Pancreas (tissue), 10 donors: ENCODE measurements at places on chromosomes 3 and 15. TPM values are rescaled to one million over a fixed set of nuclear protein-coding genes. Genes with fewer than 3 reads are reported as not detected.

Gene SLC22A14
- 0.12 TPM for total RNA-seq

- no peak overlapping the region for H3K4me3 ChIP-seq
- DNase-seq: no peak
- no peaks in the 10 kb centered on the region for H3K4me1 ChIP-seq
Measured at GRCh38 chr3:114498539-114499370, 204.9 kb downstream of the TIGIT start.

Gene FBXW12
- 7.1 TPM for total RNA-seq

- no peak overlapping the region for H3K4me3 ChIP-seq
- no peaks in the 10 kb centered on the region for H3K4me1 ChIP-seq
- no peaks in the 10 kb centered on the region for H3K27me3 ChIP-seq
- H3K36me3 ChIP-seq: peaks cover 32% of the 10 kb centered on the region
- no peak overlapping the region for H3K27ac ChIP-seq
Measured at GRCh38 chr15:40771242-40771641, 1.5 kb downstream of the C15orf62 start.

Gene RPLP1
- 735 TPM for total RNA-seq

Gene CHRNA7
- 0.76 TPM for total RNA-seq

DNA sequence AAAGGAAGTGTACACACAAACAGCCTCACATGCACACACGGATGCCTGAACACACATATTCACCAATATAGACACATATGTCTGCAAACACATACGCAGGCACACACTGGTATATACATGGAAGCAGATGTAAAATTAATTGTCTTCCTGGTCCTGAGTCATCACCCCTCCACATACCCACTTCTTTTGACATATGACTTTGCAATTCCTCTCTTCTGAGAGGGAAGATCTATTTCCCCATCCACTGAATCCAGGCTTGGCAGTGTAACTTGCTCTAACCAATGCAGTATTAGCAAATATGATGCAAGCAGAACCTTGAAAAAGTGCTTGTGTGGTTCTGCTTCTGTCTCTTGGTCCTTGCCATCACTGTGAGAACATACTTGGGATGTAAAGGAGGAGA is 76.8 kb upstream of the HRH1 start:
- H3K4me3 ChIP-seq: no peak overlapping the region
- DNase-seq: no peak
- no peaks in the 10 kb centered on the region for H3K36me3 ChIP-seq

Gene RAB6B
- total RNA-seq: 3.9 TPM

DNA sequence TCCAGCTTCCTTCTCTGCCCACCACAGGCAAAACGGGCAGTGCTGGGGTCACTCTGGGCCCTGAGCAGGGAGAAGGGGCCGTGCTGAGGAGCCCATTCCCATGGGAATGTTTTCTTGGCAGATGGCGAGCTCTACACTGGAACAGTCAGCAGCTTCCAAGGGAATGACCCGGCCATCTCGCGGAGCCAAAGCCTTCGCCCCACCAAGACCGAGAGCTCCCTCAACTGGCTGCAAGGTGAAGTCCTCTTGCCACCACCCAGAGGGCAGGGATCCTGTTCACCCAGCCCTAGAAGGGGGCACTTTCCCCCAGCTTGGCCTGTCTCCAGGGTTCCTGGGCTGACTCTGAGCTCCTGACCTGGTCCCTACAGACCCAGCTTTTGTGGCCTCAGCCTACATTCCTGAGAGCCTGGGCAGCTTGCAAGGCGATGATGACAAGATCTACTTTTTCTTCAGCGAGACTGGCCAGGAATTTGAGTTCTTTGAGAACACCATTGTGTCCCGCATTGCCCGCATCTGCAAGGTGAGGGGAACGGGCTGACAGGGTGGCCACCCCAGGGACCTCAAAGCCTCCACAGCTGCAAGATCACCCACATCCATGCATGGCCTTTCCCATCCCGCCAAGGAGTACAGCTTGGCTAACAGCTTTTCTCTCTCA is 12.4 kb downstream of the CIB1 start:
- no peak overlapping the region for H3K4me3 ChIP-seq
- H3K4me1 ChIP-seq: peaks cover 5% of the 10 kb centered on the region
- H3K36me3 ChIP-seq: peaks cover 63% of the 10 kb centered on the region
- H3K27ac ChIP-seq: no peak overlapping the region

Gene FBXO40
- total RNA-seq: not detected

Gene MCTP2
- total RNA-seq: 16.3 TPM

Gene BFSP2
- not detected for total RNA-seq

GRCh38 chr3:126313166-126313565 is 44.0 kb downstream of the KLF15 start:
- no peak overlapping the region for H3K27ac ChIP-seq
- H3K4me1 ChIP-seq: no peaks in the 10 kb centered on the region
- no peaks in the 10 kb centered on the region for H3K27me3 ChIP-seq
- peak; percentile 1 for DNase-seq
- H3K36me3 ChIP-seq: no peaks in the 10 kb centered on the region

Gene CKMT1B
- 3.5 TPM for total RNA-seq

Gene NPAP1
- total RNA-seq: 0.09 TPM

DNA sequence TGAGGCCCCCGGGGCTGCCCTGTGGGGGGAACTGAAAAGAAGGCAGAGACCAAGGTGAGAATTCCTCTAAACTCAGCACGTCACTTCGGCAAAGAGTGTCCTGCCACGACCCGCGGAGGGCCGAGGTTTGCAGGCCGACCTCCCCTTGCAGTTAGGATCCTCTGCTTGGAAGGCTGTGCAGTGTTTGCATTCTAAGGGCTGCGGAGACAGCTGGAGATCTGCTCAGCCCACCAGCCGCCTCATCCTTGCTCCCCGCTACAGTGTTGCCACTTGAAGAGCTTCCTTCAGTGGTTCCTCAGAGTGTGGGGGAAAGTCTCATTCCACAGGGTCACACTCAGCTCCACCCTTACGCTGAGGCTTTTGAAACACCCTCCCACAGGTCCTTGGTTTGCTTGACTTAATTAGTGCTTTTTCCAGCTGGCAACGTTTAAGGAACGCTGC is 10.8 kb downstream of the SLC51A start:
- H3K27ac ChIP-seq: no peak overlapping the region
- no peaks in the 10 kb centered on the region for H3K4me1 ChIP-seq

DNA sequence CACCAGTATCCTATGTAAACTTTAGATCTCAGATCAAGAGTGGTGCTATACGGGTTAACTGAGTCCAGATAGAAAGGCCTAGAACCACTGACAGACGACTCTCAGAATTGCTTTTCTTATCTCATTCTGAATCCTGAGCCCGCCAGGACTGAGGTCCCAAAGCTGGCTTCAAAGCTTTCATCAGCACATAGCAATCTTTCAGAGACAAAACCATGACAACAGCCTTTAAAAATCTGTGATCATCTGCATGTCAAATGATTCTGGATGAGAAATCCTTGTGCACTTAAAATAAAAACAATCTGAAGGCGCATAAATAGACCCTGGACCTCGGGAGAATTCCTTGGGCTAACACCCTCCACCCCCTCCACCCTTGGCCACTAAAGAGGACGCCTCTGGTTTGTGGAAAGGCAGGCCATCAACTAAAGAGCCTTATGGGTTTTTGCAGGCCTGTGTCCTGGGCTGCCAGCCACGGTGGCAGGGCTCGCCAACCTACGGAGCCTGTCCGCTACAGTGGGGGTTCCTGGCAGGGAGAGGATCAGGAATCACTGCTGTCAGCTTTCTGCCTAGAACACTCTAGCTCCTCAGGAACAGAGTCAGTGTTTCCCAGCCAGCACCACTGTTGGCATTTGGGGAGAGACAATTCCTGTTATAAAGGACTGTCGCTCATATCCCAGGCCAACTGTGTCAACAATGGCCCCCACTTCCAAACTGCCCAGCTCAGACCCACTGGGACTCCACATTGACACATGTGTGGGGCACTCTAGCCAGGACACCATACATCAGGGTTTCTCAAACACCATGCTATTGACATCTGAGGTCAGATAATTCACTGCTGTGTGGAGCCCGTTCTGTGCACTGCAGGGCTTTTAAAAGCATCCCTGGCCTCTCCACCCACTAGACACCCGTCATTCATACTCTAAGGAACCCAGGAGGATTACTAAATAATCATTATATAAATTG is 20.2 kb downstream of the TLE3 start:
- H3K4me1 ChIP-seq: peaks cover 18% of the 10 kb centered on the region
- DNase-seq: no peak
- no peak overlapping the region for H3K27ac ChIP-seq
- H3K4me3 ChIP-seq: no peak overlapping the region

DNA sequence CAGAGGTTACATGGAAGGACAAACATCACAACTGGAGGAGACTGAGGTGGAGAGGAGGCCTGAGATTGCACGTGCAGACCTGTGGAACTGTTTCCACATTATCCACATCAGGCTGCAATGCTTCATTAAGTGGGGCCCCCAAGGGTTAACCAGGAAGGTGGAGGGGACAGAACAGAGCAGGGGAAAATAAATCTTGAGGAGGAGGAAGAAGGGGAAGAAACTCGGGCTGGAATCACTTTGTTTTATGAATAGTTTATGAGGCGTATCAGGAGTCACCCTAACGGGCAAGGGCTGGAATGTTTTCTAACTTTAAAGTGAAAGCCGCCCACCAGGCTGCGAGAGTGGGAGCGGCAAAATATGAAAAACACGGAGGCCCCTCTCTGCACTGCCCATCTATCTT is 154.9 kb downstream of the WNT5A start:
- no peaks in the 10 kb centered on the region for H3K27me3 ChIP-seq
- DNase-seq: no peak
- no peaks in the 10 kb centered on the region for H3K4me1 ChIP-seq
- H3K27ac ChIP-seq: no peak overlapping the region

GRCh38 chr3:106276755-106277612 is 408.2 kb upstream of the CBLB start:
- H3K4me1 ChIP-seq: no peaks in the 10 kb centered on the region
- no peak for DNase-seq
- H3K27me3 ChIP-seq: no peaks in the 10 kb centered on the region
- H3K36me3 ChIP-seq: no peaks in the 10 kb centered on the region
- H3K27ac ChIP-seq: no peak overlapping the region

DNA sequence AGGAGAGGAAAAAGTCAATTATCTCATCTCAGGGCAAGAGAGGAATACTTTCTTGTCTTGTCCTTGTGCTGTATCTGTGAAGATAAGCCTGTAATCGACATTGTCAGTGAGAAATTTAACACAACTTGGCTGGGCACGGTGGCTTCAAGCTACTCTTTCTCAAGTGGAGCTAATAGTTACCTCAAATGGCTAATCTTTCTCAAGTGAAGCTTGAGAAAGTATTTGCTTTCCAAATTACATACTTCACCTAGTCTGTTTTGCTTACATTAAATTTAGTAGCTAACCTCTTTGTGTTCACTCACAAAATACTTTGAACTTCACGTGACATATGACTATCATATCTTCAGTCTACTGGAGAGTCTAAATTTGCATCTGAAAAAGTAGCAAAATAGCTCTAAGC is 48.3 kb upstream of the B3GALNT1 start:
- no peak for DNase-seq
- no peak overlapping the region for H3K27ac ChIP-seq
- no peaks in the 10 kb centered on the region for H3K36me3 ChIP-seq
- H3K4me3 ChIP-seq: no peak overlapping the region
- H3K4me1 ChIP-seq: no peaks in the 10 kb centered on the region
- no peaks in the 10 kb centered on the region for H3K27me3 ChIP-seq

GRCh38 chr3:64138656-64139375 is 86.5 kb downstream of the PRICKLE2 start:
- H3K4me1 ChIP-seq: no peaks in the 10 kb centered on the region
- H3K4me3 ChIP-seq: no peak overlapping the region

DNA sequence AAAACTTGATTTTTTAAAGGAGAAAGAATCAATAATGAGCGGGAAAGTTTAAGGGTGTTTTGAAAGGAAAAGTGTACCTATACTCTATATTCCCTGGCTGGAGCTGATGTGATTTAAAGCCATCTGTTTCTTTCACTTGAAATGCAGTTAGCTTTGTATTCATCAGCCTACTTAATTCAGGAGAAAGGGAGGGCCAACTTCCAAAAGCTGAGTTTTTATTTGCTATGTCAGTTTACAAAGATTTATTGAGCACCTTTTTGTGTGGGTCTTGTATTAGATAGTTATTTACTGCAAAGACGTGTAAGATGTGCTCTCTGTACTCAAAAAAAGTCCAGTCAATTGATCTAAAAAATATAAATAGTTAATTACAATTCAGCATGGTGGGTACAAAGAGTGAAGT is 176.2 kb upstream of the GOLIM4 start:
- no peak overlapping the region for H3K4me3 ChIP-seq
- H3K27me3 ChIP-seq: no peaks in the 10 kb centered on the region
- no peaks in the 10 kb centered on the region for H3K4me1 ChIP-seq
- no peak for DNase-seq
- H3K36me3 ChIP-seq: no peaks in the 10 kb centered on the region

Gene IQCF5
- not detected for total RNA-seq

GRCh38 chr3:121660356-121661171 is at the start of gene HCLS1:
Gene HCLS1 (minus strand): TSS chr3:121660903. CDS start chr3:121658347, 2,556 bp downstream.
- H3K27me3 ChIP-seq: no peaks in the 10 kb centered on the region
- peak within 1 kb of the TSS; percentile 64 for H3K27ac ChIP-seq
- peaks cover 5% of the 10 kb centered on the region for H3K36me3 ChIP-seq
- DNase-seq: peak; percentile 59

Gene PRICKLE2
- total RNA-seq: 7.7 TPM

Gene CYP1A2
- not detected for total RNA-seq

DNA sequence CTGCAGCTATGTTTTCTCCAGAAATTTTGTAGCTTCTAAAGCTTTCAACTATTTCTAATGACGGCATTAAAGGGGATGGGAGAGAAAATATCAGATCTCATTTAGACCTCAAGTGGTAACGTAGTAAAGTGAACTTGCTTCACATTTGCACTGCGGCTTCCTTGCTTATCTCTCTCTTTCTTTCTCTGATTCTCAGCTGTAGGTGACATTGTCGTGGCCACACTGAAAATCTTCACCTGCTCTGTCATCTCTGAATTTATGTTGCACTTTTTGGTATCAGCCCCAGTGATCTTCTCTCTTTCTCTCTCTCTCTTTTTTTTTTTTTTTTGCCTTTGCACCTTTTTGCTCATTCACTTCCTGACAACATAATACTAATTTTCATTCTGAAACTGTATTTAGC is 254.1 kb upstream of the SATB1 start:
- H3K27ac ChIP-seq: no peak overlapping the region
- DNase-seq: no peak
- H3K4me3 ChIP-seq: no peak overlapping the region

GRCh38 chr3:139122221-139122581 is 77.5 kb upstream of the PRR23C start:
- no peaks in the 10 kb centered on the region for H3K36me3 ChIP-seq
- no peak overlapping the region for H3K27ac ChIP-seq
- H3K27me3 ChIP-seq: no peaks in the 10 kb centered on the region
- peaks cover 17% of the 10 kb centered on the region for H3K4me1 ChIP-seq
- H3K4me3 ChIP-seq: no peak overlapping the region

GRCh38 chr3:194468086-194468485 is 18.7 kb downstream of the ATP13A3 start:
- H3K4me1 ChIP-seq: peaks cover 5% of the 10 kb centered on the region
- H3K27me3 ChIP-seq: no peaks in the 10 kb centered on the region
- H3K4me3 ChIP-seq: no peak overlapping the region
- no peaks in the 10 kb centered on the region for H3K36me3 ChIP-seq

DNA sequence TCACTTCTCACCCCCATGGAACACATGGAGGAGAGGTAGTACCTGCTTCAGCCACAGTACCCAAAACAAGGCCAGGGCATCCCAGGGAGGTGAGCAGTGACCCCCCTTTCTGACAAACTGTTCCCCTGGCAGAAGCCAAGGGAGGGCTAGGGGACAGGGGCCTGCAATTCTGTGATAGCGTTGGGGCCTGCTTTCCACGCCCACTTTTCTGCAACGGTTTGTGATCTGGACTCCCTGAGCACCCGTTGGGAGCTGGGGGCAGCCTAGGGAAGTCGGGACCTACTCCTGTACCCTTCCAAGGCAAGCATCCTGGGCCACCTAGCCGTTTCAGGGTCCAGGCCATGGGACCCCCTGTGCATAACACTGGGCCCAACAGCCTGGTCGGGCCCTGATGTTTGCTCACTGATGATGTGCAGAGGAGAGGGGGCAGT is 996 bp upstream of the DNAJA4 start:
- H3K27ac ChIP-seq: no peak overlapping the region
- H3K4me3 ChIP-seq: no peak overlapping the region
- H3K36me3 ChIP-seq: no peaks in the 10 kb centered on the region
- H3K27me3 ChIP-seq: no peaks in the 10 kb centered on the region
- no peak for DNase-seq

Gene SLC22A13
- 0.18 TPM for total RNA-seq
